ENCODE measurements at places on chromosomes 2 and 18. TPM values are rescaled to one million over a fixed set of nuclear protein-coding genes. Genes with fewer than 3 reads are reported as not detected.

Gene STARD6
- 42.6 TPM for polyA plus RNA-seq

Gene ZNF2
- 7.1 TPM for polyA plus RNA-seq

Gene IL1RN
- 18.4 TPM for polyA plus RNA-seq

Gene MYO5B
- 31.8 TPM for polyA plus RNA-seq

Gene DNER
- 2.9 TPM for polyA plus RNA-seq

Gene GAREM2
- 4.6 TPM for polyA plus RNA-seq

Gene SLC4A1AP
- polyA plus RNA-seq, result 60.5 TPM

Gene GULP1
- 76.2 TPM for polyA plus RNA-seq

Gene MEIS1
- 13.5 TPM for polyA plus RNA-seq
